COR-L47 (cell line): ENCODE measurements at places on chromosomes 11 and 22.

DNA sequence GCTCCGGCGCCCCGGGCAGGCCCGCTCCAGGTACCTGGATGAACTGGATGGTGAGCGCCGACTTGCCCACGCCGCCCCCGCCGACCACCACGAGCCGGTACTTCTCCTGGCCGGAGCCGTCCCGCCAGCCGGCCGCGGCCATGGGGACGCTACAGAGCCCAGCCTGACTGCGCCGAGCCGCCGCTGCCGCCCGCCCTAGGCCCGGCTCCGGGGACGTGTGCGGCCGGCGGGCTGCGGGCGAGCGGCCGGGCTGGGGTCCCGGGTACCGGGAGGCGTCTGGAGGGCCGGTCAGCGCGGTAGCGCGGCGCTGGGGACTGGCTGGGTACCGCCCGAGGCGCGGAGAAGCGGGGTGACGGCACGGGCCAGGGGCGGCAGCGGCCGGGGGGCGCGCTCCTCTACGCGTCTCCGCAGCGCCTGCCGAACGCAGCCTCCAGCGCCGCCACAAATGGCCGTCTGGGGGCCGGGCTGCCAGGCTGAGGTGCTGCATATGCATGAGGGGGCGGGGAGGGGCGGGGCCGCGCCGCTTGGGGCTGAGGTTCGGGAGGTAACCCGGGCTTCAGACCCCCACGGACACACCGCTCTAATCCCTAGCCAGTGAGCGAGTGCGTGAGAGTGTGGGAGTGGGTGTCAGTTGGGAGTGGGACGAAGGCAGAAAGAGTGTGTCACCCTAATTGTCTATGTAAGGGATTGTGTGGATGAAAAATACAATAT, at the start of gene RRAS2:
Gene RRAS2, minus strand, starts transcription at position 455 of the 711 bp plus-strand sequence. Its CDS starts 313 bp downstream, at position 142.
- DNase-seq, result peak; percentile 66

DNA sequence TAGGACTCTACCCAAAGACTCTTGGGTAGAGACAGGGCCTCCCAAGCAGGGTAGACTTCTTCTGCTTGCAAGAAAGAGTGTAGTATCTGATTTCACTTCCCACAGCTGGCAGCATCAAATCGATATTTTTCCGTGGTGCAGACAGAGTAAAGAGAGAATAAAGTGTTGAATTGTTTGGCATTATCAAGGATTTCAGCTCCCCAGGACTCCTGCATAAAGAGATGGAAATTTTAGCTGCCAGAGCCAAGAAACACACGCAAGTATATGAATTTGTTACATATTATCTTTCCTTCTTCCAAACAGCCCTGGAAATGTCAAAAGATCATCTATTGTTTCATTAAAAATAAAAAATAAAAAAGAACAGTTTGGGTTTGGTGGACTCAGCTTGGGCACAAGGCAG, 136.8 kb downstream of the PKNOX2 start:
- DNase-seq, result no peak

DNA sequence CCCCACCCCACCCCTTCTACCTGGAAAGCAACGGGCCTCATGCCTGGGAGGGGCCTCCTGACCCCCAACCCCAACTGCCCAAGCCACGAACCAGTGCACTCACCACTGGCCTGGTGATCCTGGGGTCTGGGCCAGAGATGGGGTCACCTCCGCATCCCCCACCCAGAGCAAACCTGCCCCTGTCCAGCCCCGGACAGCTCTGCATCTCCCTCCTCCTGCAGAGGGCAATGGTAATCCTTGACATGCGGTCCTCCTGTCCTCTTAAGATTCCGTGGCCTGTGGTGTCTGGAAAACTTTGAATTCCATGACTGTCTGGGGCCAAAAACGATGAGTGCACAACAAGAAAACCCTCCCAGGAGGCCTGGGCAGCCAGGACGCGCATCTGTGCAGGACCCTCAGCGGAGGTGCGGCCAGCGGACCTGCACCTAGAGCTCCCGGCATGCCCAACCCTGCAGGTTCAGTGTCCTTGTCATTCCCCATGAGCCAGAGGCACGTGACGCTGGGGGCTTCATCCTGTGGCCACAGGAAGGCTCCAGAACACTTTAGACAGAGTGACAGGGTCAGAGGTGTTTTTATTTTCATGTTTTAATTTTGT, 16.1 kb upstream of the PPARA start:
- no peak for DNase-seq

DNA sequence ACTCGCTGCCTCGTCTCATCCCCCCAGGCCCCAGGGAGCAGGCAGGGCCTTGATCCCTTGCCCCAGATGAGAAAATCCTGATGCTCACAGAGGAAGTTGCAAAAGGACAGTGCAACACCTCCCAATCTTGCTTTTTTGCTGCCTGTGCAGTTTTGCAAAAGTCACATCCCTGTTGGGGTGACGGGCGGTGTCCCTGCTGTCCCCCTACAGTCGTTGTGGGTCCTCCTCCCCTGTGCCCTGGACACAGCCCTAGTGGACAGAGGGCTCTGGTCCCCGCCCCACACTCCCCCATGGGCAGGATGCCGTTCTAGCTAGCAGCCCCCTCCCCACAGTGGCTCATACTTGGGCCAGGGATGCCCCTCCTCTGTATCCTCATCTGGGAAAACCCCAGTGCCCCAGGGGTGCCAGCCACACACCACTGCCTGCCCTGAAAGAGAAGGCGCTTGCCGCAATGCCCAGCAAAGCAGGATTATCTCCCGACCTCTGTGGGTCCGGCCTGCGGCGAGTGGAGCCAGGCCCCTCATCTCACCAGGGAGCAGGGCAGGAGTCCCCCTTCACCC, 18.4 kb upstream of the CTSD start:
- DNase-seq, result no peak

DNA sequence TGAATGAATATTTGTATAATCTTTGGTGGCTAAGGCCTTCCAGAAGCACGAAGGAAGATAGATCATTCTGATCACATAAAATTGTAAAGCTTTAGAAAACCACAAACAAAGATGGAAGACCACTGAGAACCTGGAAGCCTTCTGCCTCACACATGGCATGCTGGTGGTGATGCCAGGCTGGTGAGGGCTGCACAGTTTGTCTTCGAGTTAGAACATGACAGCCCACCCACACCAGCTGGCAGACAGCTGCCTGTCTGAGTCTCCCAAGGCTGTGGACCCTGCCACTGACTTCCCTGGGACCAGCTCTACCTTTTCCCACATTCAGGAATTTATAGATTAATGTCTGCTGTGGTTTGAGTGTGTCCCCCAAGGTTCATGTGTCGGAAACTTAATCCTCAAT, 48.8 kb upstream of the B3GAT1 start:
- no peak for DNase-seq

- DNase-seq, result no peak
These were observed 871.9 kb downstream of the TBC1D22A start for GRCh38 chr22:47634347-47634746.

DNA sequence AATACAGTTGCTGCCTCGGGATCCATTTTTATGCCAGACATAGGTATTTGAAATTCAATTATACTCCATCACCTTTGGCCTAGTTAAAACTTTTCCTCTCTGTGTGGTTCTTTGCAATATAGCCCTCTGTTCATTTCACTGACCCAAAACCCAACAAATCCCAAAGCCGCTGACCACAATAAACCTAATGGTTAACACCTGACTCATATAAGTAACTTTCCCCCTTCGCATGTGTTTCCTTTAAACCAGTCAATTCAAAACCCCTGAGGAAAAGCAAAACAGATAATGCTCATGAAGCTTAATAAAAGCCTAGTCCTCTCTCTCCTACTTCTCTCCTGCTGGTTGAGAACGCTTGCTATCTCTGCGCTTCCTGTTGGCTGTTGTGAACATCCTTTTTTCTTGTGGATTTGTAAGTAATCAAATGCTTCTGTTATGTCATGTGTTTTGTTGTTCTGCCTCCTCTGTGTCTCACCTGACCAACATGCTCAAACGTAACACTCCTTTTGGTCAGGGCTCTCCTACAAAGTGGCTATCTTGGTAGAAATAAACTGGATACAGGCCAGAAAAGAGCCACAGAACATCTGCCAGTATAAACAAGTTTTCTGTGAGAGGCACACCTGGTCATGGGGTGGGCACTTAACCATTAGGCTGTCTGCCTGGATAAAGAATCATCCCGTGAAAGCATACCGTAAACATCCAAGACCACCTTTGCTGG, 652.6 kb downstream of the METTL15 start:
- peak; percentile 84 for DNase-seq

DNA sequence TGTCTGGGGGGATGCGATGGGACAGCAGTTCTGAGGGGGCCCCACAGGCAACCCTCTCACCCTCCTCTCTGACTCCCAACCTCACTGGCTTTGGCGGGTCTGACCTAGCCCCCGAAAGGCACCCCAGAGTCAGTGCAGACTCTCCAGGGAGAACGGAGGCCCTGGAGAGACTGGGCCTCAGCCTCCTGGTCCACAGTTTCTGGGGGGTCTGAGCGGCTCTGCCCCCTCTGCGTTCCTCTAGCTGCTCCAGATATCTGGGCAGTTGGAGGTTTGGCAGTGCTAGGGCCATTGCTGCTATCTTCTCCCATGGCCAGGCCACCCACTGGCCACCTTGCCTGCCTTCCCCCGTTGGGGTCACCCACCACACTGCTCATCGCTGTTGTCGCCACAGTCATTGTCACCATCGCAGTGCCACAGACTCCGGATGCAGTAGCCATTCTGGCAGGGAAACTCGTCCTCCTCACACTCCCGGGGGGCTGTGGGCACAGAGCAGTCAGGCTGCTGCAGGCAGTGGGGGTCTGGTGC, 18.8 kb downstream of the LRP4 start:
- no peak for DNase-seq

- DNase-seq, result no peak
These were observed 900.1 kb downstream of the BRD1 start for GRCh38 chr22:48927591-48927990.

DNA sequence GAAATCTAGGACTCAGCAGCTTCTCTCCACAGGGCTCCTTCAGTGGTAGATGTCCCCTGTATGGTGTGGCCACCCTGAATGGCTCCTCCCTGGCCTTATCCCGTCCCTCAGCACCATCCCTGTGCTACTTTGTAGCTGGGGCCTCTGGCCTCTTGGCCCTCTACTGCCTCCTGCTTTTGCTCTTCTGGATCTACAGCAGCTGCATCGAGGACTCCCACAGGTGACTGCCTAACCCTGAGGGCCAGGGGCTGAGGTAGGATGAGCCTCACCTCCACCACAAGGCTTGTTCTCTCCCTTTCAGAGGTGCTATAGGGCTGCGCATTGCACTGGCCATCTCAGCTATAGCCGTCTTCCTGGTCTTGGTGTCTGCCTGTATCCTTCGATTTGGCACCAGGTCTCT, 1.8 kb downstream of the TMEM179B start:
- no peak for DNase-seq

GRCh38 chr11:92682952-92683351, 286.5 kb upstream of the MTNR1B start:
- no peak for DNase-seq

- no peak for DNase-seq
These were observed 27.3 kb upstream of the ZNRF3 start for GRCh38 chr22:28856095-28856455.

DNA sequence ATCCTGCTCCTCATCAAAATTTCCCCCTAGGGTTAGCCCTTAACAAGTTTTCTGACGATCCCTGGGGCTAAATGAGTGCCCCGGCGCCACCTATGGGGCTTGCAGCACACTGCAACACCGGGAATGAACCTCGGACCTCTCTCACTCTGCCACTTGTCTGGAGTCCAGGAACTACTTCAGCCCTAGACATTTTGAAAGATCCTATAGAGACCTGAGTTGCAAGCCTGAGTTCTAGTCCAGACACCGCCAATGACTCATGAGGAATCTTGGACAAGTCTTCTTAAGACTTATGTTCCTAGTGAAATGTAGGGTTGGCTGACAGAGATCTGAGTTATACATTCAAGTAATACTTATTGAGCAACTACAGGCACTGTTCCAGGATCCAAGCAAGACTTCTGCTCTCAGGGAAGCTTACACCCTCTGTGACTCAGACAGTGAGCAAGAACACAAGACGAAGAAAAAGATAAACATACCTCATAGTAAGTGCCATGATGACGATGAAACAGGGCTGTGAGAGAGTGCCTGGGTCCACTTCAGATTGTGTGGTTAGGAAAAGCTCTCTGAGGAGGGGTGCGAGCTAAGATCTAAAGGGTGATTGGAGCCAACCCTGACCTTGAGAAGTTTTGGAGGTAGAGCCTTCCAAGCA, 10.2 kb upstream of the STK33 start:
- DNase-seq, result peak; percentile 21

DNA sequence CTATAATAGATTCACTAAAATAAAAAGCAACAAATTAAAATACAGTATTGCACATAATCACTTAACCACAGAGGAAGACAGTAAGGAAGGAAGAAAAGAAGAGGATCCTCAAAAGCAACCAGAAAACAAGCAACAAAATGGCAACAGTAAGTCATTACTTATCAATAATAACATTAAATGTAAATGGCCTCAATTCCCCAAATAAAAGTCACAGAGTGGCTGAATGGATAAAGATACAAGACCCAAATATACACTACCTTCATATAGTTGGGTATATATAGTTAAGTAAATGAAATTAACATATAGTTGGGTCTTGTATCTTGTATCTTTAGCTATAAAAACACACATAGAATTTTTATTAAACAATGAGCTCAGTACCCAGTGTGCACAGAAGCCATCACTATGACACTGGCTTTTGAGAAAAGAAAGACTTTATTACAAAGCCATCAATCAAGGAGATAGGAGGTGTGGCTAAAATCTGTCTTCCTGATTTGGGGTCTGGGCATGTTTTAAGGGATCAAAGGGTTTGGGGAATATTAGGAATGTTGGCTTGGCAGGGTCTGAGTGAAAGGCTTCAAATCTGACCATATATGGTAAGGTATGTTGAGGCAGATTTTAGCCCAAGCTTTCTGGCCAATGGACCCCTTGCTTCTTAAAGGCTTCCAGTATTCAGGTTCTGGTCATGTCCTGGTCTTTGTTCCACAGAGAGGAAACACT, 13.4 kb upstream of the GLYAT start:
- DNase-seq, result no peak

DNA sequence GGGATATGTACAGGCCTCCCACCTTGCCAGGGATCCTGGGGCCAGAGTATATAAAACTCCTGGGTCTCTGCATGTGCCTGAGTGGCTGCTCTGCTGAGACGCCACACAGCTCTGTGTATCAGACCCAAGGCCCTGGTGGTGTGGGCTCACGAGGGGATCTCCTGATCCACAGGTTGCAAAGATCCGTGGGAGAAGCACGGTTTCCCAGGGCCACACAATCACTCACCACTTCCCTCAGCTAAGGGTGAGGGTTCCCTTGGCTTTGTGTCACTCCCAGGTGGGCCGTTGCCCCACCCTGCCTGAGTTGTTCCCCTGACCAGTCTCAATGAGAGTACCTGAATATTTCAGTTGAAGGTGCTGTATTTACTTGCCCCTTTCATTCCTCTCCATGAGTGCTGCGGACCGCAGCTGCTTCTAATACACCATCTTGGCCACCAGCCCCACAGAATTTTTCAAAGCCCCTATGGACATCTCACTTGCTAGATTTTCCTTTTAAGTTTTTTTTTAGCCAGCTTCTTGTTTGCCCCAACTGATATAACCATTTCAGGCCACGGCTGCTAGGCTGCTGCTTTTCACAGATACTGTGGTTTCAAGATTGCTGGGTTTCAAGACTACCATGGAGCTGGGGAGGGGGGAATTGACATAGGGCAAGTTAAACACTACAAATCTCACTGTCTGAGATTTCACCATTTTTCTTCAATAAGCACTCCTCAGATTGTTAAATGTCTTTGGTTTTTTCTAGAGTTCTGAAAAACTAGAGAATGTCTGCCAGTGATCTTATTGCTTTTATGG, 13.7 kb upstream of the DEPDC7 start:
- DNase-seq, result no peak

- no peak for DNase-seq
These were observed 669 bp upstream of the BCR start for GRCh38 chr22:23179381-23180299.

GRCh38 chr11:70116386-70117065, 38.4 kb downstream of the ANO1 start:
- no peak for DNase-seq
